Right renal cortex interstitium (tissue), 3 donors: ENCODE measurements at places on chromosomes 3 and 15.
A peak's percentile ranks its signal among the peaks of the same experiment; 100 is the strongest.

GRCh38 chr3:182711853-182712252 lies 81.5 kb upstream of the ATP11B start:
- DNase-seq, result no peak

DNA sequence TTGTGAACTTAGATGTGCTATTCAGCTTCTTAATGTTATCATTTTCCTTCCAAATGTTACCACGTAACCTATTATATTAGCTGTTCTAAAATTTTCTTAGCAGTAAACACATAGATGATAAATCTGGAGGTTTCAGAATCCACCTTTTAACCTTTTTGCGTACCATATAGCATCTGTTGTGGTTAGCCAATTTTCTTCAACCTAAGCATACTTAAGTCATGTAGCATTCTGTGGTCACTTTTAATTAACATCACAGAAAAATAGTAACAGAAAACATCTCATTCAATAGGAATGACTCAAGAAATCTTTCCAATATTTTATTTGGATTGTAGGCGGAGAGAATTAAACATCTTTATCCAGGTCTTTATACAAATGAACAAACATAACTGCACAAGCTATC lies 1465.3 kb upstream of the GBE1 start:
- no peak for DNase-seq

DNA sequence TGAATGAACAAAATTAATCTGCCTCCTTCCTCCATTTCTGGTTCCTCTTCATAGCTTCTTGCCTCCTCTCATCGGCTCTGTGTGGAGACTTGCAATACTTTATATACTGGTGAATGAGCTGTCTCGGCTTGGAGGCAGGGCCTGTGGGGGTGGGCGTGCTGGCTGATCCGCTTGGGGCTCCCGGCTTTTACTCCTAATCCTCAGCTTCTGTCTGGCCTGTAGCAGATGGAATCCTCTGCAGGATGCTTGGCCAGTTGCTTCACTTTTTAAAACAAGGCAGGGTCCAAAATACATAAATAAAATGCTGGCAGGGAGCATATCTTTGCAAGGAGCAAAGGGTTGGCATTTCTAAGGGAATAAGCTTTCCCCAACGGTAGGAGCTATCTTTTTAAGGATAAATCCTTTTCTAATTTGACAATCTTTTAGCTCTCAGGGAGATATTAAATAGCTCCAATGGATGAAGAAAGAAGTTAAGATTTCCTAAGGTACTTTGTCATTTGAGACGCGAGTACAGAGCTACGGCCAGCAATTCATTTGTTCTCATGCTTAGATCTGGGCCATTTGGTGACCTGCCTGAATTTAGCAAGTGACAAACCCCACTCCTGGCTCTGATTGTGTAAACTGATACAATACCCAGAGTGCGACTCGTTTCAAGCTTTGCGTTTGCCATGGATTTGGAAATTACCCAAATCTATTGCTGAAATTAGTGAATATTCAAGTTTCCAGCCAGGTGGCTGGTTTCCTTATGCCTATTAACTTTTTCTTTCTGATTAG lies 18.9 kb downstream of the SV2B start:
- DNase-seq, result no peak

DNA sequence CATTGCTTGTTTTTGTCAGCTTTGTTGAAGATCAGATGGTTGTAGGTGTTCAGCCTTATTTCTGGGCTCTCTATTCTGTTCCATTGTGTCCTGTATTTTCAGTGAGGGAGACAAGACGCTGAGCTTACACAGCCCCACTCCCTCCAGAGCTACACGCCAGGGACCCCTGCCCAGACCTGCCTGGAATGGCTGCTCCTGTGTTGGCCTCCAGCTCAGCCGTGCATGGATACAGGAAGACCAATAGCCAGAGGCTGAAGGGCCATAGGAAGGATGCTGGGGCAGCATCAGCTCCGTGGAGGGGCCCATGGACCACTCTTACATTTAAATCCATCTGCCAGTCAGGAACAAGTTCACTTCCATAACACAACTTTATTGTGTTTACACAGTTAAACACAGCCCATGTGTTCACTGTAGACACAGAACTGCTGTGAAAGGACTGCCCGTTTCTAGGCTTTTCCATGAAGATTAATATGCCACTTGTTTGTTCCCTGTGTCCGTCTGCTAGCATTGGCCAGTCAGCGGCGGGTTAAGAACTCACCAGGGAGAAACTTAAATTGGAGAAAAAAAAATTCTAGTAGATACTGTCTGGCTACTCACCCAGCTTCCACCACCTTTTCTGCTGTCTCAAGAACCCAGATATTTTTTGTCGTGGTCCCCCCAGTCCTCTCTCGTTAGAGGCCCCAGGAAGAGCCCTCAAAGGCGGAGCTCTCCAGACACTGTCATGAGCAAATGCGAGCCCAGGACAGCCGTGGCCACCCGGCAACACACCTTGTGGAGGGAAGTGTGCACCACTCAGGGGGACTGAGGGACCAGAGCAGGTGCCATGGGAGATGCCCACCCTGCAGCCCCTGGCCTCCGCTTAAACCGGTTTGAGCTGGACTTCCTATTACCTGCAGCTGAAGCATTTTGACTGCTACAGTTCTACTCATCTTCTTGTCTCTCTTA lies 142.3 kb upstream of the MEF2A start:
- DNase-seq, result no peak

GRCh38 chr3:11606090-11606784 lies 37.5 kb downstream of the VGLL4 start:
- DNase-seq, result no peak

- DNase-seq, result peak; percentile 24
Measured at GRCh38 chr3:98732286-98733052, 30.7 kb upstream of the ST3GAL6 start.

GRCh38 chr3:152828075-152828840 lies 6.7 kb upstream of the P2RY1 start:
- no peak for DNase-seq

- no peak for DNase-seq
Measured at GRCh38 chr15:55151631-55152030, 45.1 kb downstream of the RSL24D1 start.

DNA sequence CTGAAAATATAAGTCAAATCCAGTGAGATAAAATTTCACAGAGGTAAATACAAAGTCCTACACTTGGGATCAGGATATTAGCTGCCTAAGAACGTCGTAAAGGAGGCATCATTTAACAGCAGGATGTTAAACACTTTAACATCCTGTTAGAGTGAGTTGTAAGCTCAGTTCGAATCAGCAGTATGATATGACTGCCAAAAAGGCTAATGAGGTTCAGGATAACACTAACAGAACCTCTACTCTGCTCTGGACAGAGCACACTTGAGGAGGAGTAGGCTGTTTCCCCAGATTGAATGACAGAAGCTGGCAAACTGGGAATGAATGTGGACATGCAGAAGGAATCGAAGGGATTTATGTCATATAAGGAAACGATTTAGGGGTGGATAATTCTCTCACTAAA lies 227.1 kb upstream of the CD96 start:
- no peak for DNase-seq

DNA sequence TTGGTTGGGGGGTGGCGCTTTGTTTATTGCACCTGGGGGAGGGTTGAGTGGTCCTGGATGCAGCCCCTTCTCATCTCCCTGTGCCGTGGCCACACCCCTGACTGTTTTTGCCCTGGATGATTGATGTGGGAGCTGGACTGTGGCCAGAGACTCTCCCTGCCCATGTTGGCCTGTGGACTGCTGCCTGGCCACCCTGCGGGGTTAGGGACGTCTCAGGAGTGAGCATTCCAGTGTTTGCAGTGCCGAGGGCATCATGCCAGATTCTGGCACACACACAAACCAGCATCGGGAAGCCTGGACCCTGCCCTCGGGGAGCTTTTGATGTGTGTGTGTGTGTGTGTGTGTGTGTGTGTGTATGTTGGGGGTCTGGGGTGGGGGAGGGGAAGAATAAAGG lies 15.8 kb downstream of the APBA2 start:
- no peak for DNase-seq

DNA sequence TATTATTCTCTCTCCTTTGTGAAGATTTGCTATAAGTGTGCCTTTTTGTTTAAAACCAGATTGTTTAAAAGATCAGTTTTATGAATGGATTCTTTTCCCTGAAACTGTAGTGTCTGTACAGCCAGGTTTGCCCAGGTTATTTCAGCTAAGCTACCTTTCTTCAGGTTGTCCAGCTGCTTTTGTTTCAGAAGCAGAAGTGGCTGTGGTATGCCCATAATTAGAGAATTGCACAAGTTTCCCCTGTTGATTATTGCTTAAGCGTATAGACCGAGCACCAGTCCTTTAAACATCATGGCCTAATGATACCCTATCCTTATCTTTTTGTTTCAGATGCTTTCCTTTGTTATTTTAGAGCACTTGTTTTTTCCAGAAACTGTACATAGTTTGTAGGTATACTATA lies 10.2 kb downstream of the ASB7 start:
- no peak for DNase-seq

- DNase-seq, result no peak
Measured at GRCh38 chr3:186613637-186614265, 891 bp downstream of the AHSG start.

- no peak for DNase-seq
Measured at GRCh38 chr3:69865925-69866679, 126.8 kb downstream of the MITF start.

GRCh38 chr3:65733459-65733858 lies 305.3 kb downstream of the MAGI1 start:
- no peak for DNase-seq

GRCh38 chr3:19105826-19106225 lies 42.5 kb upstream of the KCNH8 start:
- DNase-seq, result no peak
